NCI-H1092 (cell line): ENCODE measurements at places on chromosomes 11 and 22.

DNA sequence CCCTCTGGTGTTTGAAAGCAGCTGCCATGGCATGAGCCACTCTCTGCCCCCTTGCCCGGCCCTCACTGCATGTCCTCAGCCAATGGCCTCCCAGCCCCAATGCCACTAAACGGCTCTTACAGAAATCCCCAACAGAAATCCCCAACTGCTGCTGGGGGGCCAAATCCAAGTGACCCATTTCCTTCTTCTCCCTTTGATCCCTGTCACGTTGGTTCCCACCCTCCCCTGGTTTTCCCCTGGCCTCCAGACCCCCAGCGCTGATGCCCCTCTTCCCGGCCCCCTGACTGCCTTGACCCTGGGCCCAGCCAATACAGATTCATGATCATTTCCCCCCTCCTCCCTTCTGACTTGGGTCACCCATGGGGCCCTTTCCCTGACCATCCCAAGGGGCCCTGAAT is 30.9 kb downstream of the IGLL1 start:
- no peak for DNase-seq

DNA sequence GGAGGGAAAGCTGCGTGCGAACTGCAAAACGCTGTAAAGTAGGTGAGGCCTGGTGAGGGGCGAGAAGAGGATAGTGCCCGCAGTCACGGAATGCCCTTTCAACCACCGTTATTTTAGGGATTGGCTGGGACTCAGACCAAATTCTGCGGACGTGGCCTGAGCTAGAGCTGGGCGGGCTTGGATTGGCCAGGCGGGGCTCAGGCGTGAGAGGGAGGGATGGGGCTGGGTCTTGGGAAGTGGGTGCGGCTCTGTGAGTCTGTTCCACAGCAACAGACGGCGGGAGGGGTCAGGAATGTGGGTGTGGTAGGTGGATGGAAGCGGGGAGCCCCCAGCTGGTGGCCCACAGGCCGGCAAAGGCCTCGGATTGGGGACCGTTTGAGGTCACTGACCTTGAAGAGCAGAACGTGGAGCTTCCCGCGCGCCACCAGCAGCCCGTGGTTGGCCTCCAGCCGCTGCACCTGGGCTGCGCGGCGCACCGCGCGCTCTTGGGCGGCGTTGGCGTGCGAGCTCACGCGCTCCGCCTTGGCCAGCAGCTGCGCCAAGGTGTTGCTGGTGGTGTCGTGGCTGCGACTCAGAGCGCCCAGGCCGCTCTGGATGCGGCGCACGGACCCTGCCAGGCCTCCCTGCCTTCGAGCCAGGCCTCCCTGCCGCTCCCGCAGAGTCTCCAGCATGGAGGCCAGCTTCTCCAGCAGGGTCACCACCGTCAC is 444 bp downstream of the CAVIN3 start:
- DNase-seq: no peak

DNA sequence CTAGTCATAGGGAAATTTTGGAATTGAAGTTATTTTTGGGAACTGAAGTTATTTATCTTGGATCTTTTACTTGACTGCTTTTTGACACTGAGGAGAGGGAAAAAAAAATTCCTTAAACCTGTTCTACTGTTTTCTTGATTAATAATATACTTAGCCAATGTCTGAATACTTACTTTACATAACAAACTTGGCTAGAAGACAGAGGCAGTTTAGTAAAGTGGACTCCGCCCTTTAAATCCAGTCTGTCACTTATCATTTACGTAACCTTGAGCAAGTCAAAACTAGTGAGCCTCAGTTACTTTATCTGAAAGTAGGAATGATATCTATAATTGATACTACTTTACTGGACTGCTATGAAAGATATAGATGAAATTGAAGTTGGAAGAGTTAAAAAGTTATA is 19.5 kb downstream of the CTSC start:
- DNase-seq: no peak

- DNase-seq: no peak
Observed at GRCh38 chr22:36985211-36985889, 33.9 kb downstream of the TST start.

DNA sequence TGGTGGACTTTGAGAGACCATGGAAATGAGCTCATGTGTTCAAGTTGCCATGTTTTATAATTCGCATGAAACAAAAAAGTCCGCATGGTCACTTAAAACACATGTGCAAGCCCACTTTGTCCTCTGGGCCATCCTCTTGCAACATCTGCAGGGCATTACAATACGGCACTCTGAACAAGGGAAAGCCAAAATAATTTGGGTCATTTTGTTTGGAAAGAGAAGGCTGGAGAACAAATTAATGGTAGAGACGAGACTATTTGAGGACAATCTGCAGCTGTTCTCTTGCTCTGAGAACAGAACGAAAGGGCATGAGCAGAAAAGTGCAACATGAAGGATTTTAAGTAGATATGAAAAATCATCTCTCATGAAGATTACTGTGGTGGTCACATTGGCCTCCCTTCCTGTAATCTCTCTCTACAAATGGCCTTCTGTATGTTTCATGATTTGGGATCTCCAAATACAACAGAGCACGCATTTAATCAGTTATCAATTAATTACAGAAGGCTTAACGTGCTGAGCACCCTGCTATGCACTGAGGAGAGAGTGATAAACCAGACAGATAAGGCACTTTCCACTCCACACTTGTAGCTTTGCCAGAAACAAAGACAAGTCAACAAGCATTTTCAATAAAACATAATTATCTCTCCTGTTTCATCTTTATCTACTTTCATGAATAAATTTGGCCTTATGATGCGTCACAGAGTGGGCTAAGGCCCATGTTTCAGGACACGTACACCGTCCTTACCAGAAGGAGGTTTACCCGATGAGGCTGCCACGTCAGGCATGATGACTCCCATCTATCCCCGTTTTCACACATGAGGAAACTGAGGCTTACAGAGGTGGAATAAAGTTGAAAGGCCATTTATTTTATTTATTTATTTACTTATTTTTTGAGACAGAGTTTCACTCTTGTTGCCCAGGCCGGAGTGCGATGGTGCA is 384.1 kb downstream of the LARGE1 start:
- DNase-seq: no peak
